ENCODE measurements at places on chromosomes 16 and 17.

DNA sequence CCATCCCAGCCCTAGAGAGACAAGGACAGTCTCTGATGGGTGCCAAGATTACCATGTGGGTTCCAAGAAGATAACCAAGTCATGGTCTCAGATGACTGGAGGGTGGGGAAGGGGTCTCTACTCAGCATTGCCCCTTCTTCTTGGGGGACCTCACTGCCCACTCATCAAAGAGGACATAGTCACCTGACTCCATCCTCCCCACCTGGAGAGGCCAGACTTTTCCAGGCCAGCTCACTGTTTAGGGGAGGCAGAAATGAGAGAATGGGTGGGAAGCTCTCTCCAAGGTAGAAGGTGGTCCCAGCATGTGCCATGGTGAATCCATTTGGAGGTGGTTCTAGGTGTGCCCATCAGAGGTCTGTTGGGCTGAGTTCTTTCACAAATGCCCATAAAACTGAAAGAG is 20.7 kb upstream of the IL21R start:
- no peak overlapping the region for H3K4me3 ChIP-seq
- peaks cover 27% of the 10 kb centered on the region for H3K4me1 ChIP-seq
- no peak for DNase-seq
- H3K27ac ChIP-seq = no peak overlapping the region

DNA sequence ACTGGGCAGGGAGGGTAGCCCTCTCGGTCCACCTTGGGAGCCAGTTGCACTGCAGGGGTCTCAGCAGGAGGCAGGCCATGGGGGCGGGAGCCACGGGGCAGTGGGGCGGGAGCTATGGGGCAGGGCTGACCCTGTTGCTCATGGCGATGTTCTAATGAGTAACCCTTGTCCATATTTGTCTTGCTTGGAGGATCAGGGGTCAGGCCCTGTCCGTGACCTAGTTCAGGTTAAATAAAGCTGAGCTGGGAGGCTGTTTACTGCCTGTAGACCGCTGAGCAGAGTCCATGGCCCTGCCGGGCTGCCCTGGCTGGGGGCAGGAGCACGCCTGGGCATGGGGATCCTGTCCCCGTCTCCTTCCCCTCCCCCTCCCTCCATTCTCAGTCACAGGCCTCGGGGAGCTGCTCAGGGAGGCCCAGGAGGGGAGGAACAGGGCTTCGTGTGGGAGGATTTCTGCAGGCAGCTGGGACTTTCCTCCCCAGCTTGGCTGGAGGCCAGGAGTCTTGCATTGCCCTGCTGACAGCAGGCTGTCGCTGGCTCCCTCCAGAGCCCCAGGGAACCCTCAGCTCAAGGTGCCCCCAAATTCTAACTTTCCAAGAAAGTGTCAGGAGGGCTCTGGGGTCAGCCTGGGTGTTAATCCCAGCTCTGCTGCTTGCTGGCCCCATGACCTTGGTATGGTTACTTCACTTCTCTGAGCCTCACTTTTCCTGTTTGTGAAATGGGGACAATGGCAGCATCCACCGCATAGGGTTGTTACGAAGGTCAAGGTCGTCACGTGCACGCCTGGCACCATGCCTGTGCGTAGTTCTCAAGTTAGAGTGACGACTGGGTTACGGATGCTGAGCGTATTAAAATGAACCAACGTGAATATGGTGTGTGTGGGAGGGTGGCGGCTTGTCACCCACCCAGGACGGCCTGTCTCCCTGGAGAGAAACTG is 6.1 kb upstream of the SERPINF2 start:
- H3K27me3 ChIP-seq = no peaks in the 10 kb centered on the region
- DNase-seq = no peak
- no peak overlapping the region for H3K4me3 ChIP-seq
- H3K4me1 ChIP-seq = no peaks in the 10 kb centered on the region

DNA sequence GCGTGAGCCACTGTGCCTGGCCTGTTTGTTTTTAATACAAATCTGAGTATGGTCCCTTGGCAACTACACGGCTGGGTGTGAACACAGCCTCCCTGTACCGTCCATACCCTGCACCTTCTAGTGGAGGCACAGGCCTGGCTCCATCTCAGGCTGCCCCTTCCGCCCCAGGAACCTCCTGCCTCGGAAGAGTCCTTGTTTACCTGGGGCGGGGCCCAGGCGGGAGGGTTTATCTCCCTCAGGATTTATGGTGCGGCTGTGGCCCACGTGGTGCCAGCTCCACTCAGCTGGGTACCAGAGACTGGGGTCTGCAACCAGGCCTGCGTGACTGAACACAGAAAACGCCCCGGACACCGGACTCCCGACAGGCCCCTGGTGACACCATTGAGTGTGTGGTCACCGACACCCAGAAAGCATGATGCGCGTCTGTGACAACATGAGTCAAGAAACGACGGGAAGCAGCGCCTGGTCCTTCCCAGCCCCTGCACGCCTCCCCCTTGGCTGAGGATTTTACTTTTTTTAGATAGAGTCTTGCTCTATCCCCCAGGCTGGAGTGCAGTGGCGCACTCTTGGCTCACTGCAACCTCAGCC is 19.0 kb downstream of the UNKL start:
- no peaks in the 10 kb centered on the region for H3K4me1 ChIP-seq
- H3K4me3 ChIP-seq = no peak overlapping the region
- H3K27ac ChIP-seq = no peak overlapping the region
- no peaks in the 10 kb centered on the region for H3K27me3 ChIP-seq
- 0 out of 2 replicates have a peak, but pooled peaks cover 3% of the 10 kb centered on the region for H3K36me3 ChIP-seq

DNA sequence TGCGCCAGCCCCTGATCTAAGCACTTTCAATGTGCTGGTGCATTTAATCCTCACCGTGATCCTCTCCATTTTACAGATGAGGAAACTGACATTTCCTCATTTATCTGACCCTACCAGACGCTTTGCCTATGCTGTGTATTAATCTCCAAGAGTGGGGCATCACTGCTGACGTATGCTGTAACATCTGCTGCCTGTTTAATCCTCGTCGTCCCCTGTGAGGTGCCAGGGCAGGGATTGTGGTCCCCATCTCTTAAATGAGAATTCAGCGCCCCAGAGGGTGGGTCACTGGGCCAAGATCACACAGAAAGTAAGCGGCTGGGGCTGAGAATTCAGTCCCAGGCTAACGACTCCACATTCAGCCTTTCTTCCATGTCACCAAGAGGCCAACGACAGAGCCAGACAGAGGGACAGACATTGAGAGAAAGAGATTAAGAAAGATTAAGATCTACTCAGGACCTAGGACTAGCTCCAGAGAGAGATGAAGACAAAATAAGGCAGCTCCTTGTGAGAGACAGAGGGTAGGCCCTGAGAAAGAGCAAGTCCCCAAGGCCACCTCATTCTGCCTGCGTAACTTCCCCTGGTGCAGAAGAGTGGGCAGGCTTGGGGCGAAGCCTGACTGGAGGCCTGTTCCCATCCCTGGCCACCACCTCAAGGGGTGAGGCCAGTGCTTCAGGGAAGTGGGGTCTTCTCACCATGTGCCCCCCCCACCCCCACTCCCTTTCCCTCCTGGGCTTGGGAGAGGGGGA is 13.5 kb downstream of the CACNA1G start:
- H3K4me1 ChIP-seq = no peaks in the 10 kb centered on the region
- no peak overlapping the region for H3K27ac ChIP-seq
- no peak for DNase-seq

- no peaks in the 10 kb centered on the region for H3K36me3 ChIP-seq
- H3K27me3 ChIP-seq = peaks cover 95% of the 10 kb centered on the region
- no peak overlapping the region for H3K27ac ChIP-seq
- no peak overlapping the region for H3K4me3 ChIP-seq
These were observed 6.4 kb downstream of the NGFR start for GRCh38 chr17:49501496-49501895.

- no peaks in the 10 kb centered on the region for H3K36me3 ChIP-seq
- no peak overlapping the region for H3K27ac ChIP-seq
- H3K4me1 ChIP-seq = no peaks in the 10 kb centered on the region
These were observed 59.0 kb upstream of the CACNG5 start for GRCh38 chr17:66775881-66776400.

DNA sequence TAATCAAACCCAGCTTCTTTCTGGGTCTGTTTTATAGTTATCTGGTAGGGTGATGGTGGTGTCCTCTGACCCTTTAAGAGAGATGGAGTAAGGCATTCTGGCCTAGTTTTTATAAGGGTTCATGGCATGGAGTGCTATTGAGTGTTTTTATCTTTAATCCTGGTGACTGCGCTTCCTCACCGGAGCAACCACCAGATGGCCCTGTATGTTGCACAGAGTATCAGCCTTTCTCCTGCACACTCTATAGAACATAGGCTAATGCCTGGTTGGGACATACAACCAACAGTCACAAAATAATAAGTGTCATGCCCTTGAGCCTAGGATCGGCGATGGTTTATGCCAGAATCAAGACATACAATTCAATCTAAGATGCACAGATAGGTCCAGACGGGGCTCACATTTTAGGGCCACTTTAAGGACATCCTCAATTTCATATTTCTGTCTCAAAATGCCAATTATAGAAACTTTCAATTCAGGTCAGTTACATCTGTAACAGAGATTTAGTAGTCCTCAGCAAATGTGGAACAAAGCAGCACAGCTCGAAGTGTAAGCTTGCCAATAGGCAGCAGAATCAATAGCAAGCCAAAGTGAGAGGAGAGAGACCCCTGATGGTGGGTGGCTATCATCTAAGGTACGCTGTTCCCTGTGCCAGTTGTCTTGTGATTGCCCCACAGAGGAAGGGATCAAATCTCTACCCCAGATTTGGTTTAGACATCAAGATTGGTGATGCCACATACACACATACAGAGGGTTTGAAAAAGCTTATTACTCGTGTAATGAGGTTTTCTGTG is 37.2 kb upstream of the HOXB9 start:
- H3K36me3 ChIP-seq = no peaks in the 10 kb centered on the region
- H3K4me3 ChIP-seq = no peak overlapping the region
- no peaks in the 10 kb centered on the region for H3K27me3 ChIP-seq
- DNase-seq = no peak

GRCh38 chr16:57318240-57318970 is 33.9 kb upstream of the PLLP start:
- DNase-seq = no peak
- no peak overlapping the region for H3K27ac ChIP-seq
- no peaks in the 10 kb centered on the region for H3K36me3 ChIP-seq
- H3K27me3 ChIP-seq = no peaks in the 10 kb centered on the region
- H3K4me1 ChIP-seq = peaks cover 11% of the 10 kb centered on the region

DNA sequence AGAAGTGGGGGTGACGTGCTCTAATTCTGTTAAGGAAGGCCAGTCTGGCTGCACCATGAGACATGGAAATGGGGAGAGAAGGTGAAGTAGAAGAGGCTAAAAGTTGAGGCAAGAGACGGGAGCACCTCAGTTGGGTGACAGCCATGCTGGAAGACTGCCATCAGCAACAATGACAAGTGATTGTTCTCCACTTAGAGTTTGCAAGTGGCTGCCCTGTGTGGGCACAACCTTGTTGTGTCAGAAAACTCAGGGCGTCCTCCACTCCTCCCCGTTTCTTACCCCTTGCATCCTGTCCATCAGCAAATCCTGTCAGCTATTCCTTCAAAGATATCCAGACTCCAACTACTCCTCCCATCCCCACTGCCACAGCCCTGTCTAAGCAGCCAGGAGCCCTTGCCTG is 17.6 kb downstream of the CES1 start:
- H3K36me3 ChIP-seq = no peaks in the 10 kb centered on the region
- H3K27ac ChIP-seq = no peak overlapping the region
- no peak overlapping the region for H3K4me3 ChIP-seq
- DNase-seq = no peak

DNA sequence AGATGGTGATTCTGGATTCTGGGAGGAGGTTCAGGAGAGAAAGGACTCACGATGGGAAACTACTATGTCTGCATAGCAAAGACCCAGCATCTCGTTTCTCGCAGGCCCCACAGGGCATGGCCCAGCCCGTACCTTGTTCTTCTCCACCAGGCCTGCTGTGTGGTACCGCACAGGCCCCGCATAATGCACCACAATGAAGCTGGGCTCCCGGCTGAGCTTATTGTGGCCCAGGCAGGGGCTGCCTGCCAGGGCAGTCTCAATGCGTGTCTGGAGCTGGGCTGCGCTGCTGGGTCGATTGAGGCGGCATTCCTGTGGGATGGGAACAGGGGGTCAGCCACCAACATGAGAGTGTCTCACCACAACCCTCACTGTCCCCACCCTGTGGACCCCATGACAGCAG is 20.4 kb downstream of the ZNHIT3 start:
- DNase-seq = no peak
- no peaks in the 10 kb centered on the region for H3K4me1 ChIP-seq
- no peak overlapping the region for H3K4me3 ChIP-seq
- H3K27me3 ChIP-seq = no peaks in the 10 kb centered on the region

DNA sequence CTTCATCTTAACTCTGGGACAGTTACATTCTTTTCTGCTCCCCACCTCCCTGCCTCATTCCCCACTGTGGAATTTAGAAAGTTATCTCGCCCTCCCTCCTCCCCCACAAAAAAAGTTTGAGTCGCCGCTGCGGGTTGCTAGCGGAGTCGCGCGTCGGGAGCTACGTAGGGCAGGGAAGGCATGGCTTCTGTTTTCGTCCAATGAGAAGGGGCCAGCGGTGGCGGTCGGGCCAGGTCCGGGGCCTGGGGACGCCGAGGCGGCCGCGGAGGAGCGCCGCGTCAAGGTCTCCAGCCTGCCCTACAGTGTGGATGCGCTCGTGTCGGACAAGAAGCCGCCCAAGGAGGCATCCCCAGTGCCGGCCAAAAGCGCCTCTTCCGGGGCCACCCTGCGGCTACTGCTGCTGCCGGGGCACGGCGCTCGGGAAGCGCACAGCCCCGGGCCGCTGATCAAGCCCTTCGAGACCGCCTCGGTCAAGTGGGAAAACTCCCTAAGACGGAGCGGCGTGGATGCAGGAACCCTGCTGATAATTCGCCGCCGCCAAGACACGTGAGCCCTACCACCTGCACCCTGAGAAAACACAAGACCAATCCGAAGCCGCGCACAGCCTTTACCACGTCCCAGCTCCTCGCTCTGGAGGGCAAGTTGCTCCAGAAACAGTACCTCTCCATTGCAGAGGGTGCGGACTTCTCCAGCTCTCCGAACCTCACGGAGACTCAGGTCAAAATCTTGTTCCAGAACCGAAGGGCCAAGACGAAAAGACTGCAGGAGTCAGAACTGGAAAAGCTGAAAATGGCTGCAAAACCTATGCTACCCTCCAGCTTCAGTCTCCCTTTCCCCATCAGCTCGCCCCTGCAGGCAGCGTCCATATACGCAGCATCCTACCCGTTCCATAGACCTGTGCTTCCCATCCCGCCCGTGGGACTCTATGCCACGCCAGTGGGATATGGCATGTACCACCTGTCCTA is 8.9 kb downstream of the OR4D1 start:
- H3K36me3 ChIP-seq = no peaks in the 10 kb centered on the region
- no peaks in the 10 kb centered on the region for H3K27me3 ChIP-seq
- peaks cover 19% of the 10 kb centered on the region for H3K4me1 ChIP-seq

DNA sequence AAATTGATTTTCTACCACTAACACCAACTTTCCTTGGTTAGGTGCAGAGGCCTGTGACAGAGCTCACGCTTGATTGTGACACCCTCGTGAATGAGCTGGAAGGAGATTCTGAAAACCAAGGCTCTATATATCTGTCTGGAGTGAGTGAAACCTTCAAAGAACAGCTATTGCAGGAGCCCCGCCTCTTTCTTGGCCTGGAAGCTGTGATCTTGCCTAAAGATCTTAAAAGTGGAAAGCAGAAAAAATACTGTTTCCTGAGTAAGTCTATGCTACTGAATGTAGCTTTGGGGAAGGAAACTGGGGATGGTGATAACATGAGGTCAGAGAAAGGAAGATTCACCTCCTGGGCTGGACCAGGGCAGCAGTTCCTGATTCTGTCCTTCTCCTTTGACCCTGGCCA is 38.3 kb downstream of the REXO5 start:
- no peaks in the 10 kb centered on the region for H3K4me1 ChIP-seq
- no peaks in the 10 kb centered on the region for H3K27me3 ChIP-seq
- no peak overlapping the region for H3K27ac ChIP-seq

- H3K4me3 ChIP-seq = no peak overlapping the region
- no peaks in the 10 kb centered on the region for H3K36me3 ChIP-seq
- peak; percentile 49 for DNase-seq
- no peak overlapping the region for H3K27ac ChIP-seq
- H3K4me1 ChIP-seq = no peaks in the 10 kb centered on the region
These were observed 13.5 kb upstream of the ABAT start for GRCh38 chr16:8660841-8661301.

Measured in MM.1S (cell line).